ENCODE measurements at places on chromosomes 6 and 20.
A peak's percentile ranks its signal among the peaks of the same experiment; 100 is the strongest.

GRCh38 chr6:82396964-82397751, 33.5 kb downstream of the TPBG start:
- peak; percentile 87 for DNase-seq

DNA sequence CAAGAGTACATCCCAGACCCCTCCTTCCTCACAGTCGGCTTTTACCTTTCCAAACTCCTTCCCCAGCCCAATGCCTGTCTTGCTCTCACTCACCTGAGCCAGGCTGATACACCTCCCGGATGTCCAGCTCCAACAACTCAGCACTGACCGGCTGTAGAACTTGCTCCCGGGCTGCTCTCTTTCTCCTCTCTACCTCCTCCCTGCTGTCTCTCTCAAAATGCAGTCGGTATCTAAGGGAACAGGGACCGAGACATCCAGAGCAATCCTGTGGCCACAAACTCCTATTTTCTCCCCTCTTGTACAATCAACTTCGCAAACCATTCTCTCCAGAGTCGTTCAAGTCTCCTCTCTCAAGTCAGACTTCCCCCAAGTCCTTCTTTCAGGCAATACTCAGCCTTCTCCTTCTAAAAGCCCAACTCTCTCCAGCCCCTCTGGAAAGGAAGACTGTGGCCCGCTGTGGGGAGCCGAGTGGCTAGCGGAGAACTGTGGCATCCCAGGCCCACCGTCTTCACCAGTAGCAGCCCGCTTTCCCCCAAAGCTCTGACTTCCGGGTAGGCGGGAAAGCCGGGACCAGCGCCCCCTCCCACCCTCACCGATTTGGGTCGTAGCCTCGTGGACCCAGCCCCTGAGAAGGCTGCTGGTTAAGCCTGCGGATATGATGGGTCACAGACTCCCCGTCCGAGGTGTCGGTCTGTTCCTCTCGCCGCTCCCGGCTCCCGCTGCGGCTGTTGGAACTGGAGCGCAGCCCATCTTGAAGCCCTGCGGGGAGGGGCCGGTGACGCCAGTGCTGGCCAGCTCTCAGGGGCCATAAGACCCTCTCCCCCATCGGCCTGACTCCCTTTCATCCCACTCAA, 1.1 kb downstream of the GNL1 start:
- peak; percentile 66 for DNase-seq

GRCh38 chr6:12196326-12196936, 93.7 kb upstream of the EDN1 start:
- peak; percentile 28 for DNase-seq

GRCh38 chr6:113829696-113830045, 27.5 kb upstream of the MARCKS start:
- peak; percentile 32 for DNase-seq

- DNase-seq = no peak
Observed at GRCh38 chr6:136398453-136398852, 108.8 kb upstream of the BCLAF1 start.

DNA sequence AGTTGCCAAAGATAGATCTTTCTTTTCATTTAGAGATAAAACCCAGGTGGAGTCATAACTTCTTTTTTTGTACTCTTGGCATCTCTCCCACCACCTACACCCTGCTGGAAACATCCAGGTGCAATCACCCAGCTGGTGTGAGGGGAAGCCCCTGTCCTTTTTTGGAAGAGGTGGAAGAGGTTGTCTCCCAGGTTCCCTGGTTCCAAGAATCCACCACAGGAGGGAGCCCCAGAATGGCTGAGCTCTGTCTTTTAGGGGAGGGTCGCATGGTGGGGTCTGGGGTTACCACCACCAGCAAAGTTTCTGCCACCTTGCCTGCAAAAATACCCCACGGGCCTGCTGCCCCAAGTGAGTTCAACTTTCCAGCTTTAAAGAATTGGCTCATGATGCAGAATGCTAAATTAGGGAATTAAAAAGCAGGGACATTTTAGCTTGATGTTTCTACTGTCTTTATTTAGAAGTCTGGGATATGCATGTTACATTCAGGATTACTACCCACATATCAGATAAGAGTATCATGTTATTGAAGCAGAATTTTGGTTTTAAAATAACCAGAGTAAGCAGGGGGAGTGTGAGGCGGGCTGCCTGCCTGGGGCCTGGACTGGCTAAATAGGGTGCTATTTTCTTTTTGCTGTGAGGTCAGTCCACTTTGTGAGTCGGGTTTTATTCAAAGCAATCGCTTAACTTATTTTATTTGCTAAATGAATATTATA, 11.0 kb downstream of the SMOC2 start:
- no peak for DNase-seq

GRCh38 chr6:12804952-12805645, 88.5 kb downstream of the PHACTR1 start:
- DNase-seq = no peak

GRCh38 chr6:120903836-120904235, 430.4 kb downstream of the TBC1D32 start:
- DNase-seq = no peak

GRCh38 chr6:62974452-62974851, 236.8 kb upstream of the FKBP1C start:
- DNase-seq = no peak

DNA sequence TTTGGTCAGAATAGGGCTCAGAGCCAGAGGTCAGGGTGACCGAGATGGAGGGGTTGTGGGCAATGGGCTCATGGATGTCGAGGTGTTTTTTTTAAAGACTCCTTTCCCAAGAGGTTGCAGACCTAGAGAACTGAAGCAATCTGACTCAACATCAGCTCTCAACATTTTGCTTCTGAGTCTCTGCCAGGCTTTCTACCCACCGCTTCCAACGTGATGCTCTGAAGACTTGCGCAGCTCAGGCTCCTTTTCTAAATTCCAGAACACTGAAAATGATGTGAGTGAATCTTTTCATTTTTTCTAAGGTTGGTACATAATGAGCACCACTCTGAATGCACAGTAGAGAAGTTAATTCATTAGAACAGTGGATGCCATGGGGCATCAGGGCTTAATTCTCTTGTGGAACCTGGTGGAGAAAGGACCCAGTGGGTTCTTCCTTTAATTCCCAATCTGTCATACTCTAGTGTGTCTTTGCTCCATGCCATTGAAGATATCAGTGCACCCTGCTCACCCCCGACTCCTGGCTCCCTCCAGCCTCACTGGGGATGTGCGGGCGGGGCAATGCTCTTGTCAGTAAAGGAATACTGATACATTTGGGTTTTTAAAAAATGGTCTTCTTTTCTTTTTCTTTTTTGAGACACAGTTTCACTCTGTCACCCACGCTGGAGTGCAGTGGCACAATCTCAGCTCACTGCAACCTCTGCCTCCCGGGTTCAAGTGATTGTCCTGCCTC, 17.0 kb upstream of the KIF13A start:
- DNase-seq = no peak

- DNase-seq = peak; percentile 96
Observed at GRCh38 chr6:113564371-113565171, 292.6 kb upstream of the MARCKS start.

GRCh38 chr6:140846503-140847261, 1286.0 kb upstream of the GJE1 start:
- DNase-seq = peak; percentile 73

DNA sequence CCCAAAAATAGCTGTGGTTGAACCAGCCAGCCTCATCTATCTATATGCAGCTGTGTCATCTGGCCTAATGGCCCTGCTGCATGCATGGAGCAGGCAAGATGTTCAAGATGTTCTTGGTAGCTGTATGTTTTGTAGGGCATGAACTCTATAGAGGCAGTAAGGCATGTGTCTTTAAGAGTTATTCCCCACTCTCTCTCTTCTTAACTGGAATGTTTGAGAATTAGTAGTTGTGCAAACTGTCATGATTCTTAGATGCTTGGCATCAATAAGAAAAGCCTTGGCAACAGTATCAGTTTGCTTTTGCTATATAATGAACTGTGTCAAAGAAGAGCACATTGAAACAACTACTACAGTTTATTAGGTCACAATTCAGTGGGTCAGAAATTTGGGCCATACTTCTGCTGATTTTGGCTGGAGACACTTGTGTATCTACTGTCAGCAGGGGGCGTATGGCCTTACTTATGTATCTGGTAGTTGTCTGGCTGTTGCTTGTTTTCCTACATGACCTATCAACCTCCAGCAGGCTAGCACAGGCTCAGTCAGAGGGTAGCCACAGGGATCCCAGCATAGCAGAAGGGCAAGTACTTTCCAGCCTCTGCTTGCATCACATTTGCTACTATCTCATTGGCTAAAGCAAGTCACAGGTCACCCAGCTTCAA, 56.1 kb upstream of the LAMP5 start:
- peak; percentile 53 for DNase-seq

DNA sequence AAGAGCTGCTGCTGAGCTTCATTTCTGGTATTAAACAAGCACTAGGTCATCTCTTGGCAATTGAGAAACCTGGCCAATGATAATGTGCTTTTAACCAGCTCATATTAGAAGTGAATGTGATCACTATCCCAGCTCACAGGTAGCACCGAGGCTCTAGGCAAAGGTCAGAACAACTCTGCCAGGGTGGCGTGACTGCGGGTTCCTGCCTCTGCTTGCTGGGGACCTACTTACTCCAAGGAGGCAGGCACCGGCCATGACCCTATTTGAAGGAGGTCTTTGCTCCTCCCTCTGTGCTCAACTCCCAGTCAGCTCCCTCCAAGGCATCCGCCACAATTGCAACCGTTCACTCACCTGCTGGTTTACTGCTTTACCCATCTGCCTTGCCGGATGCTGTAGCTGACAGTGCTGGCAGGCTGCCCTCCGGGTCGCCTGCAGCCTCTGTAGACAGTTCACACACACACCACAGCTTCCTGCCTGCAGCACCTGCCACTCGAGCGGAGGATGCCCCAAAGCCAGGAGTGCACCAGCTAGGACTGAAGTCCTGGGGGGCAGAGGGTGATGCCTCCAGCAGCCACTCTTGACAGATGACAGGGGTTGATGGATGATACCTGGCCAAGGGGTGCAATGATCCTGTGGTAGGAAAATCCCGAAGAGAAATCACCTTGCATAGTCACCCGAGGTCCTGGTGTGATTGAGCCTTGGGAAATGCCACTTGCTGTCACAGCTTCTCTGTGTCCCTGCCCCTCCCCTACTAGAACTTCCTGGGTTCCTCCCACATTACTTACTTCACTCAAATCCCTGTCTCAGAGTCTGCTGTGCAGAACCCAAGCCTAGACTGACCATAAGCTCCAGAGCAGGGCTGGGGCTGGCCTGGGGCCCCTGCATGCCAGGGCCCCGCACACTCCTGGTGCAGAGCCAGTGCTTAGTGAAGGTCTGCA, 8.8 kb upstream of the VSX1 start:
- no peak for DNase-seq

DNA sequence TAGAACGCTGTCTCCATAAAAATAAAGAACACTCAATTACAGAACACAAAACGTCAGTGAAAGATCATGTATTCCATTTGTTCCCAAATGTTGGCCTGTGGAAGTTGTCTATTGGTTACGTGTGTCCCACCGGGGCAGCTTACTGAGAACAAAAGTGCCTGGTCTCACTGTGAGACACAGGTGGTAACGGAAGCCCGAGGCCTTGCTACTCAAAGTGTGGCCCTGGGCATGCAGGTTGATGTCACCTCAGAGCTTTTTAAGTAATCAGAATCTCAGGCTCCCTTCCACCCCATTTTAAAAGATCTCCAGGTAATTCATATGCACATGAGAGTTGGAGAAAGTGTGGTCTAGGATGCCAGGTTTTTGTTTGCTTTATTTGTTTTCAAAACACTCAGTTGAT, 422.5 kb upstream of the OPRM1 start:
- no peak for DNase-seq

GRCh38 chr20:37757550-37757949, 63.7 kb downstream of the CTNNBL1 start:
- no peak for DNase-seq

DNA sequence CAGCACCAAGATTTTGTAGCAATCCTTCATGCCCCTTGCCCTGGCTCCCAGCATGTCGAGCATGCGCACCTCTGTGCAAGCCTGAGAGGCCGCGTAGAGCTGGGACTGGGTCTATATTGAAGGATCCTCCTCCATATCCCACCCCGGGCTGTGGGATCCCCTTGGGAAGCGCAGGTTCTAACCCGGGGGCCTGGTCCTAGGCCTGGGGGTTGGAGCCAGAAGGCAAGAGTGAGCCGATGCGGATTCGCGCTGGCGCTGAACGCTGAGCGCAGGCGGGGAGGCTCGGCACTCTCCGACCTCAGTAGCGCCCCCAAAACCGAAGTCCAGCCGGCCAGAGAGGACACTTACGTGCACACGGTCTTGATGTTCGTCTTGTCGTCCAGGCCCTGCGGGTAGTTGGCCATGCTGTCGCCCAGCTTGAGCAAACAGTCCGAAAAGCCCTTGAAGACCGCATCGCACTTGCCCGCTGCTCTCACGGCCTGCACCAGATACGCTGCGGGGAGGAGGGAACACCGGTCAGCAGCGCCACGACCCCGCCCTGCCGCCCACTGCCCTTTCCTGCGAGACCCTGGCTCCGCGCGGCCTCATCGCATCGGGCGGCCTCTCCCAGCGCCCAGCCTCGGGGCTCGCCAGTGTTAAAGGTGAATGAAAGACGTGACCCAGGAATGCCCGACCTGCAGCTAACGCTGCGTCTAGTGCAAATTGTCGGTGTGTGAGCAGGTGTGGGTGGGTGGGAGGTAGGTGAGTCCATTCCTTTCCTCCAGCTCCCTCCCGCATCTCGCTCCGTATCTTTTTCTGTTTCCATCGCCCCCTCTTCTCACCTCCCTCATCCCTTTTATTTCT, 4.5 kb downstream of the NRN1 start:
- no peak for DNase-seq

GRCh38 chr6:47323321-47323720, 13.6 kb upstream of the TNFRSF21 start:
- DNase-seq = no peak

GRCh38 chr6:68743099-68743498, 108.0 kb downstream of the ADGRB3 start:
- no peak for DNase-seq

DNA sequence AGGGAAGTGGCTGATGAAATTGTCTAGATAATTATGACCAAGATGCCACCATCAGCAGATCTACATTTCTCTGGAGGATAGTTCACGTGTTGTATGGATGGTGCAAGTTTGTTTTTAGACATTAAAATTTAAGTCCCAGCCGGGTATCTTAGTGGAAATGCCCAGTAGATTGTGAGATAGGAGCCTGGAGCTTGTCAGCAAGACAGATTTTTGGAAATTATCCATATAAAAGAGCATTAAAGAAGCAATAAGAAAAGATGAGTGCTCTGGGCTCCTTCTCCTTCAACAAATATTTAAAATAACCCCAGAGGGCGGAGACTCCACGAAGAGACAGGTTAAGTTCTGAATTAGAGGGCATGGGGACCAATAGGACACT, 47.6 kb upstream of the SMLR1 start:
- DNase-seq = no peak

DNA sequence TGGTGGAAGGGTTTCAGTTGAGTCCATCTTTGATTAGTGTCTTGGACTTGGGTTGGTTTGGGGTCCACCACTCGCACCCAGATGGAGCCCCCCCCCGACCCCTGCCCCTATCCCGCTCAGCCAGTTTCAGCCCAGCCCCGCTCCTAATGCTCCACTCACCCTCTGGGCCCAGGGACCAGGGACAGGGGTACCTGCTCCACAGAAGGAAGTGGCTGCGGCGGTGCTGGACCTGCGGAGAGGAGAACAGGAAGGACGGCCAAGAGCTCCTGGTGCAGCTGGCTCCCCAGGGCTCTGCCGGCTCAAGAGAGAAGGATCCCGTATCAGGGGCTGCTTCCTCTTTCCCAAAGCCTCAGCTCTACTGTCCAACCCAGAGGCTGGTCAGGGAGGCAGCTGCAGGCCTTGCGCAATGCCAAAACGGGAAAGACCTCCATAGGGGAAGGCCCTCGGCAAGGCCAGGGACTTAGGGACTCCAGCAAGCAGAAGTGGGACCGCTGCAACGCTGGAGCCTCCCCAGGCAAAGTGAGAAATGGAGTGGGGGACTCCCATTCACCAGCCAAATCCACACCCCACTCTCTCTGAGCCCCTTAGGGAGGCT, at the start of gene SIGLEC1:
SIGLEC1 (minus strand) TSS at position 322 of the 595 bp plus-strand sequence. CDS start 5,472 bp downstream, outside the sequence.
- no peak for DNase-seq
